Trophoblast cell (in vitro differentiated cells and primary cell): ENCODE measurements at places on chromosomes 3 and 15.
A peak's percentile ranks its signal among the peaks of the same experiment; 100 is the strongest.

GRCh38 chr15:59369597-59369996 is 3.1 kb downstream of the MYO1E start:
- peak; percentile 36 for DNase-seq

DNA sequence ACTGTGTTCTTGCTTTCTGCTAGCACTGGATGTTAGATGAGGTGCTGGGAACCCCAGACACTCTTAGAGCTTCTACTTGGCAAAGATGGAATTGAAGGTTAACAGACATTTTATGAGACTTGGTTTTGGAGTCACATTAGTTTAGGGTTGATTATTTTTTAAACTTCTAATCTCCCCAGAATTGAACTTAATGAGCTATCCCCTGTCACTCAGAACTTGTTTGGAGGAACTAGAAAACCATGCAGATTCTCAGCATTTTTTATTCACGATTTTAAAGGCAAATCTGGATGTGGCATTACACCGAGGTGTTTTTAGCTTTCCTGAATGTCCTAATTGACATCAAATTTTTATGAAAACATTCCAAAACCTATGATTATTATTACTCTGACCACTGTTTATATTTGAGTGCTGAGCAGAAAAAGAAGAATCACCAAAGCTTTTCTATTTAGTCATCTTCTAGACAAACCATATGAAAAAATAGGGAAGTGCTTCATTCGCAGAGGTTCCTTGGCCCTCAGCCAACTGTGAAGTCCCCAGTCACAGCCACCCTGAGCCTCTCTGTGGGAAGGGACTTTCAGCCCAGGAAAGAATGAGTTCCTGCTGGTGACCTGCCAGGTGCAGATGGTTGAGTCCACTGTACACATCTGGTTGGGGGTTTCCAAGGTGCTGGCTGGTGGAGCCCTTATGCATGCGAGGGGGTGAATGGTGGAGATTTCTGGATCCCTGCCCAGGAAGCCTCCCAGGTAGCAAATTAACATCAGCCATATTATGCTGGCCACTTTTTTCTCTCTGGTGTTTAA is 196.0 kb upstream of the TOPAZ1 start:
- DNase-seq: peak; percentile 48

DNA sequence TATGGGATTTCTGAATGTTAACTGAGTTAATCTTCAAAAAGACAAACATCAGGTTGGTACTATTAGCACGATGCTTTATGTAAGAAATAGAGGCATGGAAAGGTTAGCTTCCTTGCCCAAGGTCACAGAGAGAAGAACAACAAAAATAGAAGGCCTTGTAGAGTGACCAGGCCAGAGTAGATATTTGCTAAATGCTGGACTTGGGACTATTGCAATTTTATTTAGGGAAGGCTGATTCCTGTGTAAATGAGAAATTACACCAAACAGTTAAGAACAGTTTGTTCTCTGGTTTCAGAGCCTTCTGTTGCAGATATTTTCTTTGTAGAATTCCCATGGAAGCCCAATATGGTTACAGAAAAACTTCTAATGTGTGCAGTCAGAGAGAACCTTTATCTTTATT is 16.4 kb upstream of the SLITRK3 start:
- no peak for DNase-seq

GRCh38 chr15:63344731-63345390 is 36.8 kb downstream of the CA12 start:
- no peak for DNase-seq

- no peak for DNase-seq
Observed at GRCh38 chr3:171556574-171557145, 96.5 kb upstream of the TNIK start.

- DNase-seq: no peak
Observed at GRCh38 chr3:49500205-49500731, 30.2 kb downstream of the DAG1 start.

- DNase-seq: no peak
Observed at GRCh38 chr3:50648313-50648712, 26.4 kb upstream of the DOCK3 start.

DNA sequence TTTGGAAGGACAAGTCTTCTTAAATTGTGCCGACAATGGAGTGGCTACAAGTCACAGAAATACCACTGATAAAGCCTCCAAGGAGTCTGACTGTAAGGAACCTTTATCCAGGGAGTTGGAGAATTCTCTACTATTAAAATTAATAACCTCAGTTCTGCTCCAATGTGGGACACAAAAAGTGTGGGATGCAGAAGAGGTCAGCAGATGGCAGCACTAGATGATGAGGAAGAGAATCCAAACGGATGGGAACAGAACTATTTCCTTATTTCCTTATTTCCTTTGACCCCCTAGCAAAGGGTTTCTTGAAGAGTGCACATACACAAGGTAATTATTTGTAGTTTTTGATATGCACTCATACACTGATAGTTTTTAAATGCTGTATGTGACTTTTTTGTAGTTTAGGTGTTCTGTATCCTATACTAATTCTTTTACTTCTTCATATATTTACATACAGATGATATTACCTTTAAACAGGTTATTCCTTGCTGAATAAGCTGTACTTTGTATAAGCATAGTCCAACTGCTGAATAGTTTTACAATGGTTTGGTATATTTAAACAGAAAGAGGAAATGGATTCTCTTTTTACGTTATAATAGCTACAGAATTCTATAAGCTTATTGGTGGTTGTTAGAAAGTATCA is 25.6 kb upstream of the NLGN1 start:
- peak; percentile 6 for DNase-seq
